Posterior cingulate gyrus (tissue), 11 donors: ENCODE measurements at places on chromosomes 12 and 14.

- DNase-seq = no peak
Measured at GRCh38 chr12:114220311-114220710, 185.6 kb downstream of the TBX5 start.

GRCh38 chr12:12506496-12506890 is 56.2 kb downstream of the DUSP16 start:
- no peak for DNase-seq

DNA sequence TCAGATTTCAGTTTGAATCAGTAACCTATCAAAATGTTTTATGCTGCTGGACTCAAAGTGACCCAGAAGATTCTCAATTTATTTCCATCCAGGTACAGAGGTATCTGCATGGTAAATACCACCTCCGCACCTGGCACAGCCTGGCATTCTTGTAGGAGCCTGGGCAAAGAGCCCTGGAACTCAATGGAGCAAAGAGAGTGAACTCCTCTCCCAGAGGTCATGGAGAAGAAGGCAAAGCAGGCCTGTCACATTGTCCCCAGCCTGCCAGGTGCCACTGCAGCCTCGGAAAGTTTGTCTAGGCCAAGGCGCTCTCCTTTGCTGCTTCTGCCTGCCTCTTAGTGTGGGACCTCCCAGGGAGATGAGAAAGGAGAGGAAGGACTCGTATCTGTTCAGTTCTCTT is 319.8 kb downstream of the ZFP36L1 start:
- DNase-seq = no peak

- DNase-seq = no peak
Measured at GRCh38 chr14:103348154-103348553, 14.1 kb downstream of the EIF5 start.

DNA sequence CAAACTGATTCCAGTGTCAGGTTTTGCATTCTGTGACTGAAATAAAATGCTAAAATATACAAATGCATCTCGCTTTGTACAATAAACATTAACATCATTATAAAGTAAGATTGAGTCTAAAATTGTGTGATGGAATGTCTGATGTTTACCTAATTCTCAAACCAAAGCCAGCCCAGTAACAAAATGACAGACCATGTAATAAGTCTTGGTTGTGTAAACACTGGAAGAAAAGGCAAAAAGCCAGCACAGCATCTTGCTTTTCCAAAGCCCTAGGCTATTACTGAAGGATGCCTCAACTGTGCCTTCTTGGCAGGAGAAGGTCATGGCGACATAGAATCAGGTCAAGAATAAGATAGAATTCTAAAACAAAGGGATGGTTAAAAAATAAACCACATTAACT is 169.6 kb downstream of the EGLN3 start:
- DNase-seq = no peak

- DNase-seq = no peak
Measured at GRCh38 chr14:54622192-54622958, 55.4 kb downstream of the SAMD4A start.

- DNase-seq = no peak
Measured at GRCh38 chr14:95322651-95323050, 2.9 kb upstream of the CLMN start.

- no peak for DNase-seq
Measured at GRCh38 chr14:53840444-53840843, 116.2 kb downstream of the BMP4 start.

- no peak for DNase-seq
Measured at GRCh38 chr12:131615326-131616042, 95.4 kb upstream of the SFSWAP start.

DNA sequence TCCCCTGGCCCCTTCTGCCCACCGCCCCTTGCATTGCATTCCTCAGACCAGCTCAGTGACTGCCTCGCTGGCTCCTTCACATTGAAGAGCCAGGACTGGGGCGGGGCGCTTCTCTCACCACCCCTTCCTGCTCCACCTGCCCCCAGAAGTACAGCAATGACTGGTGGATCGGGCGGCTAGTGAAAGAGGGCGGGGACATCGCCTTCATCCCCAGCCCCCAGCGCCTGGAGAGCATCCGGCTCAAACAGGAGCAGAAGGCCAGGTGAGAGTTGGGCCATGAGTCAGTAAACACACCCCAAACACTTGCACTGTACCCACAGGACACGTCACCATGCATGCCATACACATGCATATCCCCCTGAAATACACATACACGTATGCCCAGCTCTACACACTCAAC is 5.8 kb downstream of the CACNB3 start:
- no peak for DNase-seq

- DNase-seq = no peak
Measured at GRCh38 chr12:58167622-58168021, 226.3 kb downstream of the ATP23 start.

- DNase-seq = no peak
Measured at GRCh38 chr12:94962670-94963069, 40.8 kb downstream of the NDUFA12 start.

GRCh38 chr12:102992297-102992696 is 34.8 kb downstream of the ASCL1 start:
- DNase-seq = no peak

GRCh38 chr14:78023112-78023511 is 147.1 kb upstream of the NRXN3 start:
- no peak for DNase-seq

GRCh38 chr14:23646648-23647549 is 10.7 kb downstream of the DHRS2 start:
- no peak for DNase-seq

DNA sequence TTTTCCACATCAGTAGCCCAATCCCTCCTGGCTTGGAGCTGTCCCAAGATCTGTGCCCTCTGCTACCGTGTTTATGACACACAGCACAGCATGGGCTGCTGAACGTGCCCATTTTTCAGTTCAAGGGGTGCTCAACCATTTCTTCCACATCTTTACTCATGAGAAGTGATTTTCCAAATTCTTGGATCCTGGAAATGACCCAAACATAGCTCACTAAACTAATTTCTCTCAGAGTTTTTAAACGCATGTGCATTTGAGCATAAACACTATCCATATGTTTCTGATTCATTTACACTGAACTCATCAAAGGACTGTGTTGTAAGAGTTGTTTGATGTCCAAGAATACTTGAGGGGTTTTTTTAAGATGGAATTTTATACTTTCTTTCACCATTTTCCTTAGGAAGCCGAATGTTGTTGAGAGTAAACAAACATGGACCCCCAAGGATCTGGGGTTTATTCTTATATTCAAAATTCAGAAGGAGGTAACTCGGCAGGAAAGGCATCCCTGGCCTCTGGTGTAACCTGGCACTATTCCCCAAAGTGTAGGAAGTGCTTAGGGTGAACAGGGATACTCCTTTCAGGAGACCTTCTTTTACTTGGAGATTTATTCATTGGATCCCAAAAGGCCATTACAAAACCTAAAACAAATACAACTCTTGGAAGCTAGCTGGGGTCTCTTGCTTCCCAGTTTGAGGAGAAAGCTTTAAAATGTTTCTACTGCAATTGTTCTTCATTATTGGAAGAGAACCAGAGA is 215.0 kb downstream of the BMP4 start:
- no peak for DNase-seq

GRCh38 chr12:103560604-103561101 is 26.4 kb upstream of the STAB2 start:
- no peak for DNase-seq

GRCh38 chr14:31692376-31692781 is 131.2 kb downstream of the NUBPL start:
- DNase-seq = no peak

DNA sequence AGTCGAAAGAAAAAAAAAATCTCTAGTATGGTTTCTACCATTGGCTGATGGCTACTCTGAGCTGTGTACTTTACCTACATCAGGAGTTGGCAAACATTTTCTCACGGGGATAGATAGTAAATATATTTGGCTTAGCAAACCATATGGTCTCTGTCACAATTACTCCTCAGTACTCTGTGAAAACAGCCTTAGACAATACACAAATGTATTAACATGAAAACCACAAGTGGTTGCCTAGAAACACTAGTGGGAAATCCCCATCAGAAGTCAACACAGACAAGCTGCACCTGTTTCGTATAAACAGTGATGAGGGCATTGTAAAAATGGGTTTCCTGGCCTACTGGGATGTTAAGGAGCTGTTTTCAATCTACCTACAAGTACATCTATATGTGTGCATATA is 84.6 kb upstream of the NAV3 start:
- no peak for DNase-seq

- no peak for DNase-seq
Measured at GRCh38 chr12:72511906-72512305, 239.7 kb downstream of the TRHDE start.

- DNase-seq = no peak
Measured at GRCh38 chr14:104931304-104931770, 6.7 kb downstream of the PLD4 start.

- DNase-seq = no peak
Measured at GRCh38 chr12:72368298-72368697, 96.1 kb downstream of the TRHDE start.

- DNase-seq = no peak
Measured at GRCh38 chr12:122946690-122947341, 19.4 kb downstream of the ABCB9 start.

GRCh38 chr12:93825501-93825888 is 148.3 kb downstream of the CRADD start:
- DNase-seq = no peak

- no peak for DNase-seq
Measured at GRCh38 chr12:40055228-40055579, 50.7 kb downstream of the SLC2A13 start.

DNA sequence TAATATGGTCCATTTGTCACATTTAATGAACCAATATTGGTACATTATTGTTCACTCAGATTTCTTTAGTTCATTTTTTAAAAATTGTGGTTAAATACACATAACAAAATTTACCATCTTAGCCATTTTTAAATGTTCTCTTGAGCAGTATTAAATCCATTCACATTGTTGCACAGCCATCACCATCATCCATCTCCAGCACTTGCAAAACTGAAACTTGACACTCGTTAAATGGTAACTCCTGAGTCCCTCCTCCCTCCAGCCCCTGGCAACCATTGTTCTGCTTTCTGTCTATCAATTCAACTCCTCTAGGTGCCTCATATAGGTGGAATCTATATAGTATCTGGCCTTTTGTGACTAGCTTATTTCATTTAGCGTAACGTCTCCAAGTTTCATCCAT is 86.4 kb downstream of the ACACB start:
- DNase-seq = no peak

GRCh38 chr12:57210926-57211692 is 5.5 kb upstream of the NXPH4 start:
- no peak for DNase-seq

- no peak for DNase-seq
Measured at GRCh38 chr14:91575469-91576208, 65.5 kb upstream of the PPP4R3A start.

GRCh38 chr12:27604431-27604830 is 80.4 kb downstream of the PPFIBP1 start:
- DNase-seq = no peak

- DNase-seq = no peak
Measured at GRCh38 chr12:59695379-59695778, 99.5 kb downstream of the SLC16A7 start.

GRCh38 chr12:82146740-82147139 is 211.4 kb downstream of the CCDC59 start:
- no peak for DNase-seq

DNA sequence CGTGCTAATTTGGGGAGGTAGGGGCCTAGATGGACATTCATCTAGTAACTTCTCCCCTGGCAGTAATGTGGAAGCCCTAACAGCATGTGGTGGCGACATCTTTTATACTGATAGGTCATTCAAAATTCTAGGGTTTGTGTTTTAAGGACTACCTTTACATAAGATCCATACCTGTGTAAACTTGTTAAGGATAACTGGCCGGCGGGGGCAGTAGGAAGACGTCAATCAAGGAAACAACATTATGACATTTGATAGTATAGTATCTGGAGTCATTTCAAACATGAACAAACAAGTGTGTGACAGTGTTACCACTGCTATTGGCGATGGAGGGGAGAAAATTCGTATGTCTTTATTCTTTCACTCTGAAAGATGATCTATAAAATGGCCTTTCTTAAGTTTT is 120.0 kb downstream of the TTLL5 start:
- no peak for DNase-seq

DNA sequence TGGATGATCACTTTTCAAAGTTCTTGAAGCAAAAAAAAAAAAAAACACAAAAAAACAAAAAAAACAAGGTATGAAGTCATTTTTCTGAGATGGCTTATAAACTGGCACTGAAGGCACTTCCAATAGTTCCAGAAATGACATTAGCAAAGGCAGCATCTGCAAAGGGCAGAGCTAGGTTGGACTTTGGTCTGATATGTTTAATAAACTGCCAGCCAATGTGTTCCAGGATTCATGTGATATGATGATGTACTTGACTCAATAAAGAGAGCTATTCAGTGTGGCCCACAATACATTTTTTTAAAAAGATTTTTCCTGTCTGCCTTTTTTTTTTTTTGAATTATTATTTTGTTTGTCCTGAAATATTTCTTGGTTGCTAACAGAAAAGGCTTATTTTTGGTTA is 79.6 kb downstream of the VRK1 start:
- DNase-seq = no peak

- no peak for DNase-seq
Measured at GRCh38 chr12:108814462-108815211, 42.7 kb downstream of the SSH1 start.

GRCh38 chr12:89414851-89415250 is 62.5 kb upstream of the DUSP6 start:
- no peak for DNase-seq

DNA sequence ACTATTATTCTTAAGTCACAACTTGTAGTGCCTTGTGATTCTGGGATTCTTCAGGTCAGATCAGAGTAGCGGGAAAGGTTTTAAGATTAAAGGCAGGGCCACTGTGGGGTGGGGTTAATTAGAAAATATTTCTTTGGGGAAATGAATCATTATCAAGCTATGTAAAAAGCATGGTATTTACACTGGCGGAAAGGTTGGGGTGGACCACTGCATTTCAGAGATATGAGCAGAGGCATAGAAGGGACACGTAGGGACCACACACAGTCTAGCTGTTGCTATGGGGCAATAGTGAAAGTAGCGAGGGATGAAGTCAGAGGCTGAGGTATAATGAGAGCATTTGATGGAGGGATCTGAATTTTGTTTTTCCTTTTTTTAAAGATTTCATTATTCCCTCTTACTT is 31.7 kb upstream of the KCNH3 start:
- DNase-seq = no peak

GRCh38 chr14:104315625-104316024 is 177.2 kb downstream of the KIF26A start:
- DNase-seq = no peak

GRCh38 chr14:103920981-103921854 is 7.0 kb upstream of the TDRD9 start:
- peak; percentile 97 for DNase-seq

- DNase-seq = no peak
Measured at GRCh38 chr12:89877136-89877535, 168.5 kb upstream of the ATP2B1 start.

GRCh38 chr14:102317564-102318248 is 1.8 kb upstream of the ZNF839 start:
- DNase-seq = no peak

- no peak for DNase-seq
Measured at GRCh38 chr12:8033153-8034044, 883 bp downstream of the FOXJ2 start.

DNA sequence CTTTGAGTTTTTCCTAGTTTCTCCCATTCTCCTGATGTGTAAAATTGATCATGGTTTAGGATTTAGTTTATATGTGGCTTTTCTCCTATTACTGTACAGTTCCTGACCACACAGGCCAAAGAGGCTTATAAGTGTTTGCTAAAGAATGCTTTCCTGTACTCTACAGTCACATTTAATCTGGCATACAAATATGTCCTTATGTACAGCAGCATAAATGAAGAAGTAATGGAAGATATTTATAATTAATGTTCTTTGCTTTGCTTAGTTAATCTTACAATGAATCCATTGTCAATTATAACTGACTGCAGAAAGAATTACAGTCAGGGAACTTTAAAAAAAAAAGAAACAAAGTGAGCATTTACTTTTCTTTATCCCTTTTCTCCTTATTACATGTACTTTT is 293.9 kb downstream of the KCNC2 start:
- DNase-seq = no peak
